CD4-positive, CD25-positive, alpha-beta regulatory T cell (primary cell): ENCODE measurements at places on chromosomes 11 and 22. TPM values are rescaled to one million over a fixed set of nuclear protein-coding genes. Genes with fewer than 3 reads are reported as not detected.

Gene IL18
- total RNA-seq, result 1.4 TPM

Gene OR51I1
- total RNA-seq, result not detected

Gene BIK
- 1.7 TPM for total RNA-seq

Gene OR51B2
- not detected for total RNA-seq

Gene ASCC2
- total RNA-seq, result 94.0 TPM

Gene LSP1
- total RNA-seq, result 453 TPM

Gene SLC22A9
- total RNA-seq, result not detected

- no peak for DNase-seq
Measured at GRCh38 chr11:102332611-102332994, 14.4 kb upstream of the BIRC2 start.

DNA sequence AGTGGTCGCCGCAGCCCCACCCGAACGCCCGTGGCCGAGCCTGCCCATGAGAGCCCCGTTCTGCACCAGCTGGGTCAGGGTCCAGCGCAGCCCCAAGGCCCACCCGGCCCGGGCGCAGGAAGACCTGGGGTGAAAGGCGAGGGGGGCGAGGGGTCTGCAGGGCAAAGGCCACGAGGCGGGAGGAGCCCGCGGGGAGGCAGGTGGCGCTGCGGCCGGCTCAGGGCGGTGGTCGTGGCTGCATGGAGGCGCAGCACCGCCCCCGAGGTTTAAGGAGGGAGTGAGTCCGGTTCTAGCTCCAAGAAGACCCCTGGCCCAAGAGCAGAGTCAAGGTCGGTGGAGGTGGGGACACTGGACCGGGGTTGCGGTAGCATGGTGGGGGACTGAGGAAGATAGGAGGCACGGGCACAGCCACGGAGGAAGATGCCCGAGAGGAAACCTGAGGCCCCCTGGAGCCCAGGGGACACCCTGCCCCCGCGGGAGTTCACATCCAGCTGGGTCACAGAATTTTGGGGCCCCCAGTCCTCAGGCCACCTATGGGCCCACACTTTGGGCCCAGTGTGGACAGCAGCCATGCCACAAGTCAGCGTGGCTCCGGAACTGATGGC, 514 bp upstream of the HDAC10 start:
- DNase-seq, result peak; percentile 18

- no peak for DNase-seq
Measured at GRCh38 chr11:97269527-97269926, 879.7 kb downstream of the JRKL start.

GRCh38 chr11:86126862-86127261, 58.0 kb upstream of the PICALM start:
- DNase-seq, result no peak

GRCh38 chr11:62726915-62727164, 417 bp downstream of the HNRNPUL2 start:
- DNase-seq, result no peak

- DNase-seq, result no peak
Measured at GRCh38 chr11:13874597-13874996, 87.9 kb upstream of the SPON1 start.

- no peak for DNase-seq
Measured at GRCh38 chr11:112871909-112872500, 89.2 kb upstream of the NCAM1 start.

DNA sequence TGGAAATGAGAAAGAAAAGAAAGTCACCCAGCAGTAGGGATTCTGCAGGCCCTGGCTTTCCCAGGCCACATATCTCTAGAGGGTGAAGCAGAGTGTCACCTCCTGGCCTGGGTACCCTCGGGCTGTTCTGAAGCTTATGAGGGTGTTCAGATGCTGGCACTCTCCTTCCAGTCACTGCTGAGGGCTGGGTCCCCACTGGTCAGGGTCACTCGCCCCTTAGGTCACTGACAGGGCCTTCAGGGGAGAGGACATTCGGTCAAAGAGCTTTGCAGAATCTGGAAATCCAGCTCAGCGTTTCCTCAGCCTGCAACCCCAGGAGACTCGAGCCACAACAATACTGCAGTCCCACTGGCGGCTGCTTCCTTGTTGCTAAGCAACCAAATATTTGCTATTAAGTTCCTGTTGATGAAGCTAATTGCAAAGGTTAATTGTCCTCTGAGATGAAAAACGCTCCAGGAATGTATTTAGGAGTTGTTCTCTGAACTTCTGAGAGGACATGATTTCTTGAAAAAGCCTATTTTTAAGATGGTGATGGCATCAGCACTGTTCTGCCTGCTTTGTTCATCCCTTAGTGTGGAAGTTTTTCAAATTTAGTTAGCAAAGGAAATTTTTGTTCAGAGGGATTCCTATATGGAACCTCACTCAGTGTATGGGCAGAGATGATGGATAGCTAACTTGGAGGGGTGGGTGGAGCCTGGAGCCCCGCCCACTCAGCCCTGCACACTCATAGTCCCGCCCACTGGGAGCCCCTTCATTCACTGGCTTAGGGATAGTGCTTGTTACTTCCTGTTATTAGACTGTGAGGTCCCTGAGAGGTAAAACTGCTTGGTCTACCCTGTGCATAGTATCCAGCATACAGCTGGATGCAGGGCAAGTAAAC, 109.2 kb downstream of the CSNK2A3 start:
- peak; percentile 14 for DNase-seq

GRCh38 chr11:69861901-69862300, 42.7 kb upstream of the FGF3 start:
- no peak for DNase-seq

- DNase-seq, result no peak
Measured at GRCh38 chr22:43448048-43448447, 36.2 kb downstream of the MPPED1 start.

DNA sequence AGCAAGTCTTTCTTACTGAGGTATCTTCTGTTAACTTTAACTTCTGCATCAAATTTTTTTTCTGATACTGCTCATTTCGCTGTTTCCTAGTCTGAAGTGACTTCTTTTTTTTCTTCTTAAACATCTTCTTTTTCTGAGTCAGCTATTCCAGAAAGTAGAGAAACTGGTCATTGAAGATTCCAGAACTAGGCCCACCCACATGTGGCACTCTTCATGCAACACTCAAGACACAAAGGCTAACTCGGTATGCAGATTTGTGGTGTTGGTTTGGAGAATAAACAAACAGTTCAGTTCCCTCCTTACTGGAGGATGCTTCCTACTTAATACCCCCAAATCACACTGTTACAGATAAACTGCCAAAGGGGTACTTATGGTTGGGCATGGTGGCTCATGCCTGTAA, 25.2 kb upstream of the MTCH2 start:
- no peak for DNase-seq

DNA sequence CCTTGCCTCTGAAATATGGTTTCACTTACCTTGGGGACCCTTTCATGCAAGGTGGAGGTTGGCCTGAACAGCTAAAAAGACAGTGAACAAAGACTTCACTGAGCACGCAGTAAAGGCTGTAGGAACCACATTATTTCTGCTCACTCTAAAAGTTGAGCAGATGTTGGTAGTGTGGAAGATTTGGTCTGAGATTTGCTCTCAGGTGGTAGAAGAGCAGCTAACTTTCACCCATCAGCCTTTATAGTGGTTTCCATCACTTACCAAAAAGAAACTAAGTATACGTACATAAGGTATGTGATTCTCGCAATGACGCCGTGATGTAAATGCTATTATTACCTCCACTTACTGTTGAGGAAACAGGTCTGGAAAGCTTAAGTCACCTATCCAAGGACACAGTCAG, 47.3 kb downstream of the PRR5L start:
- DNase-seq, result no peak

GRCh38 chr11:104365676-104366075, 201.7 kb upstream of the PDGFD start:
- DNase-seq, result no peak

- no peak for DNase-seq
Measured at GRCh38 chr11:93689240-93689639, 27.8 kb downstream of the CEP295 start.

GRCh38 chr11:17351172-17351509, 459 bp upstream of the NCR3LG1 start:
- DNase-seq, result no peak

- no peak for DNase-seq
Measured at GRCh38 chr11:59141673-59142460, 789 bp upstream of the FAM111A start.

GRCh38 chr11:92941676-92942571, 27.5 kb upstream of the MTNR1B start:
- DNase-seq, result no peak

DNA sequence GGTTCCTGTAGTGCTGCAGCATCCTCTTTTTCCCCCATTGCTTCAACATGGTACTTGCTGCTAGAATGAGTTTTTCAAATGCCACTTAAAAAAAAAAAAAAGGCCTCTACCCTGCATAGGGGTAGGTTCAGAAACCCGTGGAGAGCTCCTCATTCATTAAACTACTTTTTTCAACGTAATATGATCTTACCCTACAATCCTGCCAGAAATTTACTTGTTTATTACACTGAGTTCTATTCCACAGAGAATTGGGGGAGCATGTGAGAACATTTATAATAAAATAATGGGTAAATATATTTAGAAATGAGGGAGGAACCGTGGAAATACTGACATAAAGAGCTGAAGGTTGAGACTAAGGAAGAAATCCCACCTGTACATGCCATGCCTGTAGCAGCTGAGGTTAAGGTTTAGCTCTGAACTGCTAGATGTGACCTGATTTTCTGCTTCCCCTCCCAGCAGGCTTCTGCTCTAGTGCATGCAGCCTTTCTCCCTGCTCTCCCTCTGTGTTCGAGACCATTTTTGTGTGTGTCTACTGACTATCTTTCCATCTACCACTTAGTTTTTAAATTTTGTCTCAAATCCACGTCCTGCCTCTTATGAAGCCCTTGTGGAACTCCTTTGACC, 225.7 kb downstream of the DDX10 start:
- no peak for DNase-seq

DNA sequence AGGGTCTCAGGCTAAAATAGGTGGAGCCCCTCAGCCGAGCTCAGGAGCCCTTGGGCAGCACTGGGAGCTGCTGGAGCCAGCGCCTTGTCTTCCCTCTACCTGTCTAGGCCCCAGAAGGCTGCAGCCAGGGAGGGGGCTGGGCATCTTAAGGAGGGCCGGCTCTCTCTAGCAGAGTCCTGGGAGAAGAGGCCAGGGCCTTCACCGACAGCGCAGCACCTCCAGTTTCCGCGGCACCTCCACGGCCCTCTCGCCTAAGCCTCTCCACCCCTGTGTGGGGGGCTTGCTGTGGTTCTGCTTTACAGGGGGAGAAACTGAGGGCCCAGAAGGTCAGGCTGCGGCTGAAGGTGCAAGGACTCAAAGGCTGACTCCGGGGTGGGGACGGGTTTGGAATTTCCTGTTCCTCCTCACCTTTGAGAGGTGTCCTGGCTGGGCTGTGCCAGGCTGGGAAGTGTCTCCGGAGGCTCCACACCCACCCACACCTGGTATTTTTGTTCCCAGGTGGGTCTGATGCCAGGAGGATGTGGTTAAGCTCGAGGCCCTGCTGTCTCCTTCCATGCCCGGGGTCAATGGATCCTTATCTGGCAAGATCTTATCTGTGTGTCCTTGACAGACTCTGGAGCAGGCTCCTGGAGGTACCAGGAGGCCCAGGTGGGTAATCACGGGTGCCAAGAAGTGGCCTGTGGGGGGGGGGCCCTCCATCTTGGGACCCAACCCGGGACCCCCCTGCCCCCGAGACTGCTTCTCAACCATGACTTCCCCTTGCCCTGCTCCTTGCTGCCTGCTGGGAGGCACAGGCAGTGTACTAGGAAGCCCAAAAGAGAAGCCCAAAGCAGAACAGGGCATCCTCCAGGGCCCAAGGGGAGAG, 95.3 kb upstream of the FGF3 start:
- DNase-seq, result no peak

DNA sequence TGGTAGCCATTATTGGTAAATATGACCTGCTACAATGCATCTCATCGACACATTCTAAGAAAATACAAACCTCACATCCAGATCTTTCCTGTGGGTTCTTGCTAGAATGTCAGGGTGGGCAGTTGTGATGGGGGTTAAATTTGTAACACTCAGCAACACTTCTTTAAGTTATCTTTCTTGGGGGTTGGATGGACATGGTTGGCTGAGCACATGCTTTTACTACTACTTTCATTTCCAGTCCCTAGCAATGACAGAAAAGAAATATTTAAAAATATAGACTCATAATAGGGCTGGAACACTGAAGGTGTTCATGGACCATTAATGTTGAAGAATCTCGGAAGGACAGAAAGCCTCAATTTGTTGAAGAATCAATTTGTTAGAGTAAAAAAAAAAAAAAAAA, 57.6 kb downstream of the APOL3 start:
- DNase-seq, result no peak

DNA sequence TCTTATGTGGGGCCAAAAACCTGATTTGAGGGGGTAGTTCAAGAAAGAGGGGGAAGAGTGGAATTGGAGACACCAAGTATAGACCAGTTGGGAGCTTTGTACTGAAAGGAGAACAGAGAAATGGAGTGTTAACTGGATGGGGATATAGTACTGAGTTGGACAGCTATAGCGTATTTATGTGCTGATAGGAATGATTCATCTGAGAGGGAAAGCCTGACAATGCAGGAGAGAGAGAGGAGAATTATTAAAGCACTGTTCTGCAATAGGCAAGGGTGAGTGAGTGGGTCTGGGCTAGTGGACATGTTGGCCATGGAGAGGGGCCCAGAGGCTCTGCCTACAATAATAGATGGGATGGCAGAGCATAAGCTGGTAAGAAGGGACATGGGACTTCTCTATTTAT, 52.9 kb upstream of the PITPNB start:
- no peak for DNase-seq

- no peak for DNase-seq
Measured at GRCh38 chr11:113295993-113296392, 18.4 kb upstream of the TTC12 start.

DNA sequence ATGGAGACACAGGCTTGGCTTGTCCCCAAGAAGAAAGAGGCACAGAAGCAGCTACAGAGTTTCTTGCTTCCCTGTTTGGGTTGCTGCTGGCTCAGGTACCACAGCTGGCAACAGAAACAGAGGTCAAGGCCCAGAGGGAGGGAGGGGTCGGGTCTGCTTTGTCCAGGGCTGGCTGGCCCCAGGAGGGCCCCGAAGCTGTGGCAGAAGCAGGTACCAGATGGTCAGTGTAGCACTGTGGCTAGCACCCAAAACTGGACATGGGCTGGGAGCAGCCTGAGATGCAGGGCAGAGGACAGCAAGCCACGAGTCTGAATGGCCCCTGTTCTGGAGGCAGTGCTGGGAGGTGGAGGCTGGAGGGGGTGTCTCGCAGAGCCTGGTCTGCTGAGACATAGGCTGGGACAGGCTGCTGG, 52.3 kb upstream of the CCDC188 start:
- no peak for DNase-seq
